Stimulated activated effector memory CD8-positive, alpha-beta T cell treated with anti-CD3 and anti-CD28 coated beads, Interleukin-12 subunit alpha, Interleukin-12 subunit beta, amount 100 ng/mL, for 72 hours (primary cell): ENCODE measurements at places on chromosomes 11 and 22.

DNA sequence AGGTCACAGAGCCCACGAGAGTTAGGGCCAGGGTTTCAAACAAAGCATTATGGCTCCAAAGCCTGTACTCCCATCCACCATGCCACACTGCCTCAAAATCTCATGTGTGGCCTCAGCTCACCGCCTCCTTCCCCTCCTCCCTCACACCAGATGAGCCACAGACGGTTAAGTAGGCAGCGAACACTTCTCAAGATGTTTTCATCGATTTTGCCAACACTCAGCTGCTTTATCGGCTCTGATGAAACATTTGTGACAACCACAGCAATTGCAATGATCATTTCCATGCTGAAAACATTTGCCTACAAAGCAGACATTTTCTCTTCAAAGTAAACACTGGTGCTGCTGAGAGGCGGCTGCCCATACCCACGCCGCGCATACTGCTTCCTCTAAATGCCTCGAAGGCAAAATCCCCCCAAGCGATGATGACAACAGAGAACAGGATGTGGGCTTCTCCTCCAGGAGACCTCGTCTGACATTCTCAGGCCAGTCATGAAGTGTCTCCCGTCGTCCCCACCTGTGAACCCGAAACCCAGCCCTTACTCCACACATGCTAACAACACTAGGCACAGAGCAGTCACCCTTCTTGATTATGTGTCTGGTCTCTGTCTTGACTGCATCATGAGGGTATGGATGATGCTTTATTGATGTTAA lies 599.2 kb downstream of the SOX6 start:
- DNase-seq = no peak

- DNase-seq = no peak
Measured at GRCh38 chr22:44570476-44571445, 72.7 kb upstream of the RTL6 start.

DNA sequence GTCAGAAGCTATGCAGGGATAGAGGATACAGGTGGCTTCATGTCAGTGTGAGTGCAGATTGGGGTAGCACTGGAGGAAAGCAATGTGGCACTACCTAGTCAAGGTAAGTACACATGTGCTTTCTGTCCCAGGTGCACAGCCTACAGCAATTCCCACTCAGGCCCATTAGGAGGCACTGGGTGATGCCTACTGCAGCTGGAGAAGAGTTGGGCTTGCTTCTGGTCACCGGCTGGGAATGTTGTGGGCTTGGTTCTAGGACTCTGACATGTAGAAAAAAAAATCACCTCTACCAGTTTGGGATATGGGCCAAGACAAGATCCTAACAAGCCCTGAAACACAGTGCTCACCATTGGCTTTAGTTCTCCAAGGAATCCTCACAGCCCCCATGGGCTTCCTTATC lies 69.7 kb downstream of the TENM4 start:
- no peak for DNase-seq

GRCh38 chr11:10911907-10912306 lies 54.1 kb upstream of the ZBED5 start:
- no peak for DNase-seq

GRCh38 chr11:125724125-125724524 lies 22.0 kb upstream of the PATE1 start:
- no peak for DNase-seq

GRCh38 chr22:40768206-40768605 lies 50.9 kb downstream of the SLC25A17 start:
- no peak for DNase-seq

DNA sequence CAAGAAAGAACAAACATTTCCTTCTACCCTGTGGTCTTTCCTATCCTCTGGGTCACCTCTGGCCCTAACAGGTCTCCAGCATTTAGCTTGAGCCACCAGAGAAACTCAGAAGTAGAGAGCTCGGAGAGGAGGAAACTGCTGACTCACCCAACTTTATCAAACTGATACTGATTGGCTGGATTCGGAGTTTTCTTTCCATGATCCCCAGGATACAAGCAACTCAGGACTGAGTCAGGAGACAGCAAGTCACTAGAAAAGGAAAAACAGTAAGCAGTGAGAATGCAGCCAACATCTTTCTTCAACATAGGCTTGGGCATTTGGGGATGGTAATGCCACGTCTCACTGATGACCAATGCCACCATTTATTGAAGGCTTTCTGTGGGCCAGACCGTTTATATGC lies 32.7 kb downstream of the THOC5 start:
- DNase-seq = no peak

DNA sequence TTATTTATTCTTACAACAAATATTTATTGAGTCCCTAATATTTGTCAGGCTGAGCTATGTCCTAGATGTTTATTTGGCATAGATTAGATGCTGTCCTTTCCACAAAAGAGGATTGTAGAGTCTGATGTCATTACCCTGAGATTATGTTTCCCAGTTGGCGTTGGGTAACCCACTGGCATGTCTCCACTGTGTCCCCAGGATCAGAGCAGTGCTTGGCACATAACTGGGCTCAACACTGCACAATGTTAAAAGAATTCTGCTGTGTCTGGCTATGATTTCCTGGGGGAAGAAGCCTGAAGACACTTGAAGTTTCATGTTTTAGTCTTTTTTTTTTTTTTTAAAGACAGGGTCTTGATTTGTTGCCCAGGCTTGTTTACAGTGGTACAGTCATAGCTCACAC lies 4.0 kb downstream of the RCN1 start:
- DNase-seq = no peak

DNA sequence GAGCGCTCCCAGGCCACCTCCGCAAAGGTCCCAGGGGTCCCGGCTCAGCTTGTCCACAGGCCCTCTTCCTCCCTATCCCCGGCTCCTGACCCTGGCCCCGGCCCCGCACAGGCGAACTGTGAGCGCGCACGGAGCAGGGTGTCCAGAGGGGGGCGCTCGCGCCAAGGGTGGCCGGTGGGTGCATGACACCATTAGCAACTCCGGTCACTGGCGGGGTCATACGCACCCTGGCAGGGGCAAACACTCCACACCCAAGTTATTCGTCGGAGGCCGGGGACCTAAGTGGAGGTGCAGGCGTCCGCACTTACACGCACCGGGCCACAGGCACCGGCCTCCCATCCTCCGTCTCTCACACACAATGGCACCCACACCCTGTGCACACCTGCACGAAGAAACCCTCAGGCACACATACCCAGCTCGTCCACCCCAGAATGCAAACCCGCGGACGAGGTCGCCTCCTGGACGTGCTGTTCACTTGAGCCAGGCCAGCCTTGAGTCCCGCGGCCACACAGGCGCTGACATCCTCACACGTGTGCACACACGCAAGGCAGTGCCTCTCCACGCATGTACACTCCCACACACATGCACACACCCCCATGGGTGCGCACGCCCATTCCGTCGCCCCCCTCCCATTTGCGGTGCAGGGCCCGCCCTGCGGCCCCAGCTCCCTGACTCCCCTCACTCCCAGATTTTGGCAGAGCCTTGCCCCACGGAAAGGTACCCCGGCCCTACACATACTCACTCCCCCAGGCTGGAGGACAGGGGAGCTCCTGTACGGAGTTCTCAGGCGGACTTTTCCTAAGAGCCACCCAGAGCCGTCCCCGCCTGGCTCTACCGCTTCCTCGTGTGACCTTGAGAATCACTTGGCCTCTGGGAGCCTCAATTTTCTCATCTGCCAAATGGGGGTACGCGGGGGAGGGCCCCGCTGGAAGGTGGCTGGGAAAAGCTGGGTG lies at the start of gene RASGRP2:
TSS of gene RASGRP2 (minus strand) at position 552 of the 953 bp plus-strand sequence. CDS start 1,276 bp downstream, outside the sequence.
- DNase-seq = peak; percentile 93

GRCh38 chr11:57622263-57622662 lies 24.8 kb downstream of the SERPING1 start:
- DNase-seq = no peak

- DNase-seq = no peak
Measured at GRCh38 chr22:47373648-47374272, 611.3 kb downstream of the TBC1D22A start.

DNA sequence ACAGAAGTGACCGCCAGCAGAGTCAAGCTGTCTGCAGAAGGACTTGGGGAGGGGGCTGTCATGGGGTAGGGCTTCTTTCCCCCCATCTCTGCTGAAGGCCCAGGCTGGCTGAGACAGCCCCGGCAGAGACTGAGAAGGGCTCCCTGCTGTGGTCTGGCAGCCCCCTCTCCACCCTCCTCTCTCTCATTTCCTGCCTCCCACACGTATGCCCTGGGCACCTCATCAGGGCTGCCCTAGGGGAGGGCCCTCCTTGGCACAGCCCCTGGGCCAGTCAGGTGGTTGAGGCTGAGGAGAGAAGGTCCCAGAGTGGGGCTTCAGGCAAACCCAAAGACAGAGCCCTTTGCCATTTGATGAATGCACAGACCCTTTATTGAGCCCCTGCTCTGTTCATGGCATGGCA lies 3.6 kb downstream of the RASD2 start:
- no peak for DNase-seq

DNA sequence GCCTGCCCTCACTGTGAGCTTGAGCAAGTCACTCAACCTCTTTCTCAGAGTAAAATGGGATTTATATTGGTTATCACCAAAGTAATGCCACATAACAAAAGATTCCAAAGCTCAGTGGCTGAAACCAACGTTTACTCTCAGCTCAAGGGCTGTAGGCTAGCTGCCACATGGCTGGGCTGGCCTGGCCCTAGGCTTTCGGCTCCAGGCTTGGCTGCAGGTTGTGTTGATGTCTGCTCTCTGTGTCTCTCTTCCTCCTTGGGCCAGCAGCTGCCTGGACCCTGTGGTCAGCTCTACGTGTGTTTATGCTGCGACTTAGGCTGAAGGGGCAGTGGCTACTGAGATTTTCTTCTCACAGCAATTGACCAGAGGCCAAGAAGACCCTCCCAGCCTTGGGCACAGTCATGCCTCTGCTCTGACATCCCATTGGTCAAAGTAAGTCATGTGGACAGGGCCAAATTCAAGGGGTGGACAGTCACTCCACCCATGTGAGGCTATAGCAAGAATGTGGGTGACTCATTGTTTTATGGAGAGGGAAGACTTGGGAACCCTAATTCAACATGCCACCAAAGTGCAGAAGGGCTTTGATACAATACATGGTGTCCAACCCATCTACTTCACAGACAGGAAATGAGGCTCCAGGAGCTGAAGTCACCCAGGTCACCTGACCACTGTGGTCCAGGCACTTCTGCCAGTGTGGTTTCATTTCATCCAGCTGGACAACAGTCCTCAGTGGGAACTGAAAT lies 90.6 kb downstream of the TSPAN18 start:
- DNase-seq = no peak

GRCh38 chr11:87137711-87138110 lies 100.0 kb downstream of the TMEM135 start:
- no peak for DNase-seq

DNA sequence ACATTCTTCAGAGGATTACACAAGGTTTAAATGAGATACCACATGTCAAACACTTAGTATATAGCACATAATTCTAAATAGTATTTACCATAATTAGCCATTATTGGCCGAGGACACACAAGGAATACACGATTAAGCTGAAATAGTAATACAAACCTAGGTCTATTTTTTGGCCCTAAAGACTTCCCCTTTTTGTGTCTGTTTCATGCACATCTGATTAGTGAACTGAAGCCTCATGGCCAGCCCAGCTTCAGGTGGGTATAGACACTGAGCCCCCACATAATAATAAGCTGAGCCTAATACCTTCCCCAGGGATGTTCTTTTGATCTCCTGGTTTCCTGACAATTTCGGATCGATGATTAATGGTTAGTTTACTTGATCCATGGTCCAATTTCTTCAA lies 2.1 kb downstream of the GLYATL1B start:
- DNase-seq = no peak

DNA sequence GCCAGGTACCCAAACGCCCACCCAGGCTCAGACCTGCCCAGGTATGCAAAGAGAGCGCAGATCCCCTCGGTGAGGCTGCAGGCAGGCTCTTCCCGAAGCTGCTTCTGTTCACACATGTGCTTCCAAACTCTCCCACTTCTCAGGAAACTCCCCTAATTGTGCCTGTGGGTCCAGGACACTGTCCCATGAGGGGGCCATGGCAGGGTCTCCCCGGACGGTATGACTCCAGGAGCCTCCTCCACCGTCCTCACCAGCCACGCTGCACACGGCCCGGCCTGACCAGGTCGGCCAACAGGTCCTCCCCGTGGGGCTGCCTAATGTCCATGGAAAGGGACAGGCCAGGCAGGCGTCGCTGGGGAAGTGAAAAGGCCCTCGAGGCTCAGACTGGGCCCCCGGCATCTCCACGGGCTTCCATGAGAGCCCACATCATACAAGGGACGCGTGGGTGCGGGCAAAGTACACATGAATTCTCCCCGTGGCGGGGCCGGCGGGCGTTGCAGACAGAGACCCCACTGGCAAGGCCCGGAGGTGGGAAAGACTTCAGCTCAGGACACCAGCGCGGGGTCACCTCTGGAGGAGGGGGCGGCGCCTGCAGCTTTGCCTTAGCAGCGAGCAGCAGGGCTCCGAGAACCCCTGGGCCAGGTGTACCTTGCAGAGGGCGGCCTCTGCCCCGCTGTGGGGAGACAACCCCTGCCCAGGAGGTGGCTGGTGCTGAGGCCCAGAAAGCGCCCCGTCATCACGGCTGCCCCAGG lies 526.1 kb downstream of the BRD1 start:
- no peak for DNase-seq
